Activated T-cell treated with anti-CD3 and anti-CD28 coated beads for 1 hour (primary cell): ENCODE measurements at places on chromosomes 5 and 9.

GRCh38 chr9:116101516-116101915 is 52.1 kb upstream of the PAPPA start:
- no peak for DNase-seq

GRCh38 chr5:28164568-28164967 is 1126.2 kb upstream of the CDH9 start:
- no peak for DNase-seq

GRCh38 chr9:135544981-135545635 is 818 bp upstream of the OBP2A start:
- no peak for DNase-seq

DNA sequence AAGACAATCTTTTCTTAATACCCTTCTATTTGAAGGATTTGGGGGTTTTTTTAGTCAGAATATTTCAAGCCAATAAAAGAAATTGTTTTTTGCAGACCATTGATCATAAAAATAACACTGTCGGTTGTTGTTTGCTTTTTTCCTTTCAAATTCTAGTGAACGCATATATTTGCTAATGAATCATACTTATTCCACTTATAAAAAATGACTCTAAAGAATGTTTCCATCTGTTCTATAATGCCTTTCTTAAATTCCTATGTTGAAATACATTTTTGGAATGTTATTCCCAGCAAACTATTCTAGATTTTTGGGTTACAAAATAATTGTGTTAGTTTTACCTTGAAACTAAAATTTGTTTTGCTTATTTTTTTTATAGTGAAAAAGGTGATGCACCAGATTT is 32.2 kb downstream of the CWC27 start:
- no peak for DNase-seq
